ENCODE measurements at places on chromosomes 5 and 9.

GRCh38 chr5:163894645-163895044 lies 389.2 kb downstream of the MAT2B start:
- no peak for DNase-seq

DNA sequence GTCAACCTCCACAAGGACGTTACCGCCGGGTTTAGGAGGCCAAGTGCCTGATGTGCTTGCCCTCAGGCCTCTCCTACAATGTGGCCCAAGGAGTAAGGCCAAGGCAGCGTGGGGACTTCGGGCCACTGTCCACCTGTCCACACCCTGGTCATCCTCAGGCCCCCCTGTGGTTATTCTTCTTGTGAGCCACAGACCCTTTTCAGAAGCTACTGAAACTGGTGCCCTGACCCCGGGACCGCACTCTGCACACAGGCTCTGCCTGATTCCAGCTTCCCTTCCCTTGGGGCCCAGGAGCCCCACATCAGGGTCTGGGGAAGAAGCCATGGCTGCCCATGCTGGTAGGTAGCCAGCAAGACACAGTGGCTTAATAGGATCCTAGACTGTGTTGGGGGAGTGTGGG lies 128.8 kb downstream of the OLFM1 start:
- no peak for DNase-seq

DNA sequence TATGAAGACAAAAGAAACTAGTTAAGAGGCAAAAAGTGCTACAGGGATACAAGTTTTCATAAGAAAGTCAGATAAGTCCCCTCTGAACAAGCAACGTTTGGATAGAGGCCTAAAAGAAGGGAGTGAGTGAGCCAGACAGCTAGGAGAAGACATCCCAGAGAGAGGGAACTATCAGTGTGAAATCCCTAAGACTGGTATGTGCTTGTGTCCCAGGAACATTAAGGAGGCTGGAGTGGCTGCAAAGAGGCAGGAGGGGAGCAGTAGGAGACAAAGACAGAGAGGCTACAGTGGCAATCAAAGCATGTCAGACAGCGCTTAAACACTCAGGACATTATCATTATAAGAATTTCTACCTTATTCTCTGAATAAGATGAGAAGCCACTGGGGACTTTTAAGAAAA lies 139.1 kb upstream of the STK32A start:
- no peak for DNase-seq

DNA sequence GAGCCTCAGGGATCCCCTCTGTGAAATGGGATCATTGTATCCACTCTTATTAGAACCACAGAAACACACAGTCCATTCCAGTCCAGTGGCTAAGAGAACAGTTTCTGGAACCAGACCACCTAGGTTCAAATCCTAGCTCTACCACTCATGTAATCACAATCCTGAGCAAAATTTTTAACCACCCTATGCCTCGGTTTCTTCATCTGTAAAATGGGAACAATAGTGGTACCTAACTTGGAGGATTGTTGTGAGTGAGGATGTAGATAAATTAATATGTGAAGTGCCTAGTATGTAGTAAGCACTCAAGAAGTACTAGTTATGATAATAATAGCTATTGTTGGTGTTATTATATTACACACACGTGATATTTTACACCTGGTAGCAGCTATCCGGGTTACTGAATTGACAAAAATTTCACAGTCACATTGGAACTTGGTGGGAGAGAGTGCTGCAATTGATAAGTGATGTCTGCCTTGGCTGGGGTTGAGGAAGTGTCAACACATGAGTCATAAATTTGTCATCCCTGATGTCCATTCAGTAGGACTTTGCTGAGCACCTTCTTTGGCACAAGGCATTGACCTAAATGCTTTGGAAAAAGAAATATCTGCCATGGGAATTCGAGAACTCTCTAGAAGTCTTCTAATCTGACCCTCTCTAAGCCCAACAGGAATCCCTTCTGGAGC lies 68.4 kb downstream of the COL27A1 start:
- DNase-seq, result no peak

- DNase-seq, result no peak
Measured at GRCh38 chr9:99347568-99347967, 125.5 kb downstream of the SEC61B start.

GRCh38 chr9:134666208-134666607 lies 24.6 kb downstream of the COL5A1 start:
- DNase-seq, result no peak

- no peak for DNase-seq
Measured at GRCh38 chr9:131743501-131743900, 3.6 kb upstream of the RAPGEF1 start.

DNA sequence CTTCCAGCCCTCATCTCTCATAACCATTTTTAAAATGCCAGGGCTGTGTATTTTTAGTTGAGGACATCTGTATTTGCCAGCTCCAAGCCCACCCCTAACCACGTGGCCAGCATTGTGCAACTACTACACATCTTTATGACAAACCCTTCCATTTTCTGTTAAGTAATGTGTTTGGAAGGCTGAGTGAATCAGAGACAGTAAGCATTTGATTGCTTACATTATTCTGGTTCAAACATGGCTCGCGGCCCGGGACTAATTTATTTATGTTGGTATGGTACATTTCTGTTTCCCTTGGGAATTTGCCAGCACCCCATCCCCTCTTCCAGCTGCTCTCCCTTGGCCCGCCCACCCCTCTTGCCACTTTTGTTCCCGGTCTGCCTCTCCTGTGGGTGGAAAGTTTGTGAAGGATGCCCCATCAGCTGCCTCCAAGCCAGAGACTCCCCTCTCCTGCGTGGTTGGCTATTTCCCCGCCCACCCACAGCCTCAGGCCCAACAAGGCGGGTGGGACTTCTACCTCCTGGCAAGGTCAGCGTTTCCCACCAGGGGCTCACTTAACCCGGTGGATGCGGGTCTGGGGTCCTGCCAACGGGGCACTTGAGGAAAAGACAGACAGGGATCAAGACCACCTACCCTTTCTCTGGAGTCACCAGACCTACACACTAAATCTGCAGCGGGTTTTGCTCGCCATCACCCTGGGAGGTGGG lies 162.2 kb downstream of the HSD17B3 start:
- no peak for DNase-seq

DNA sequence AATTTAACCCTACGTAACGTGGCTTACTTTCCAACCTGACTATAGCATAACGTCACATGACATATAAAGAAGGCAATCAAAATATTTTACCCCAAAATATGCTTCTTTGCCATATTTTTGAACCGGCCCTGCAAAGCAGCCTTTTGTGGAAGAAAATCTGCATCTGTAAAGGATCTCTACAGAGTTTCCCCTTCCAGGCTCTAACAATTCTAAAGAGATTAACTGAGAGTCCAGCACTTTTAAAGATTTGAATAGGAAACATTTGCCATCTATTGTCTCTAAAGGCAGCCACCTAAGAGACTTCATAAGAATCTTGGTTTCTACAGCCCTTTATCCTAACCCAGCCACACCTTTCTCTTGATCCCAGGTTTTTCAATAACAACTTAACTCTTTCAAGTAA lies 22.7 kb downstream of the AP3B1 start:
- DNase-seq, result no peak

- DNase-seq, result no peak
Measured at GRCh38 chr5:78756858-78757257, 108.3 kb upstream of the LHFPL2 start.

- DNase-seq, result no peak
Measured at GRCh38 chr5:16579142-16579847, 37.5 kb downstream of the RETREG1 start.

- DNase-seq, result no peak
Measured at GRCh38 chr9:113911850-113912557, 35.9 kb downstream of the ZNF618 start.

DNA sequence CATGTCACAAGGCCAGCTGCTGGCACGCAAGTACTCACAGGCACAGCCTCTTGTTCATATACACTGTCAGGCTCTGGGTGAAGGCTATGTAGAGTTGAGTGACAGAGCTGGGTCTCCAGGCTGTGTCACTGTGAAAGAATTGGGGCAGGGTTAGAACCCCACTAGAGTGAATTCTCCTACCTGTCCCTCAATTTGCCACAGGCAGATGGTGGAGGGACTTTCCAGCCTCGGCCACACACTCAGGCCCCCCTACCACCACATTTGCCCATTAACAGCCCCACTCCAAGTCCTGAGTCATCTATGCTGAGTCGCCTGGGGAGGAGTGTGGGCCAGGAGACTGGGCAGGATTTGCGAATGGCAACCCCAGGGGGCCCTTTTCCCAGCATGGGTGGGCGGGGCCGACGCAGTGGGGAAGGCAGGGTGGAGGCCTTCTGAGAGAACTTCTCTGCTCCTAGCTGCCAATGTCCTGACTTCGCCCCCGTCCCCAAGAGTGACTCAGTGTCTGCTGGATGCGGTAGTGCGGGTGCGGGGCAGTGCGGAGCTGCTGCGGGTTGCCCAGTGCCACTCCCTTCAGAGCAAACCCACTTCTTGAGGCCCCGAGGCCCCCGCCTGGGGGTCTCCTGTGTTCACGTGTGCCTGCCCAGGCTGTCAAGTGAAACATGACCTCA lies 50.3 kb upstream of the PSD2 start:
- peak; percentile 35 for DNase-seq

GRCh38 chr9:4686112-4686511 lies 6.7 kb downstream of the CDC37L1 start:
- no peak for DNase-seq

GRCh38 chr5:54722846-54723433 lies 205.4 kb downstream of the SNX18 start:
- DNase-seq, result no peak

DNA sequence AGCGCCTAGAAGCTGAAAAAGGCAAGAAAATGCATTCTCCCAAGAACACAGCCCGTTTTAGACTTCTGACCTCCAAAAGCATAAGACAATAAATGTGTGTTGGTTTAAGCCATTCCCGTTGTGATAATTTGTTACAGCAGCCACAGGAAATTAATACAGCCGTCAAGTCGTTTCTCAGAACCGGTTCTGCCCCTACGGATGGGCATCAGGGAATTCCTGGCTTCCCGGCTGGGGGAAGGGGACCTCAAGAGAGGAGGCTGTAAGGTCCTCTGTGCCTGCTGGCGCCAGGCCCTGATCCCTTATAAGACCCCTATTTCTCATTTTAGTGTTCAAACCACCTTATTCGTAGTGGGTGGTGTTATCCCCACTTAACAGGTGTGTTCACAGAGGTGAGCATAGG lies 50.6 kb upstream of the RPL26L1 start:
- DNase-seq, result no peak

DNA sequence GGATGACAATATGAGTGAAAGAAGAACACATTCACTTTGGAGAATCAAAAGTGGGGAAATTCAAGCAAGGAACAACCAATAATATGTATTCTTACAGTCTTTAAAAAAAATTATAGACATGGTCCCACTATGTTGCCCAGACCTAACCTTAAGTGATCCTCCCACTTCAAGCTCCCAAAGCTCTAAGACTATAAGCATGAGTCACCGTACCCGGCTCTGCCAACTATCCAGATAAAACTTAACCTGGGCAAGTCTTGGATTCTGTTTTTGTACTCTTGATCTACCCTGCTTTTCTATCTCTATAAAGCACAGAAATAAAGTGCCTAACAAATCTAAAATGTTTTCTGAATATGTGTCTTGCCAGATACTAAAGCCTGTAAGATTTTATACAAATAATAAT lies 30.9 kb downstream of the CEMIP2 start:
- DNase-seq, result no peak

DNA sequence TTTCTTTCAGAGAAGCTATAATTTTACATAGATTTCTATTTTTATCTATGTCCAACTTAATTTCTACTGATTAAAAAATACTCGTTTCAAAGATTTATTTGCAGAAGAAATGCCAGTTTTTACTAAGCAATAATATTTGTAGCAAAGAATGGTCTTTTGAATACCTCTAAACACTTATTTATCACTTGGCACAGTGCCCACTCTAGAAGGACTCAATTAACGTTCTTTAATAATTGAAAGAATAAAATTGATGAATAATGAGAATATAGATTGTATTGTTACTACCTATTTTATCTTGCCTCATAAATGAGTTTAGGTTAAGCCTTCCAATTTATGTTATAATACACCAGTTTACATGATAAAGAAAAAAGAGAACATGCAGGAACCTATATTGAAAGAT lies 889.7 kb upstream of the CDH9 start:
- no peak for DNase-seq

DNA sequence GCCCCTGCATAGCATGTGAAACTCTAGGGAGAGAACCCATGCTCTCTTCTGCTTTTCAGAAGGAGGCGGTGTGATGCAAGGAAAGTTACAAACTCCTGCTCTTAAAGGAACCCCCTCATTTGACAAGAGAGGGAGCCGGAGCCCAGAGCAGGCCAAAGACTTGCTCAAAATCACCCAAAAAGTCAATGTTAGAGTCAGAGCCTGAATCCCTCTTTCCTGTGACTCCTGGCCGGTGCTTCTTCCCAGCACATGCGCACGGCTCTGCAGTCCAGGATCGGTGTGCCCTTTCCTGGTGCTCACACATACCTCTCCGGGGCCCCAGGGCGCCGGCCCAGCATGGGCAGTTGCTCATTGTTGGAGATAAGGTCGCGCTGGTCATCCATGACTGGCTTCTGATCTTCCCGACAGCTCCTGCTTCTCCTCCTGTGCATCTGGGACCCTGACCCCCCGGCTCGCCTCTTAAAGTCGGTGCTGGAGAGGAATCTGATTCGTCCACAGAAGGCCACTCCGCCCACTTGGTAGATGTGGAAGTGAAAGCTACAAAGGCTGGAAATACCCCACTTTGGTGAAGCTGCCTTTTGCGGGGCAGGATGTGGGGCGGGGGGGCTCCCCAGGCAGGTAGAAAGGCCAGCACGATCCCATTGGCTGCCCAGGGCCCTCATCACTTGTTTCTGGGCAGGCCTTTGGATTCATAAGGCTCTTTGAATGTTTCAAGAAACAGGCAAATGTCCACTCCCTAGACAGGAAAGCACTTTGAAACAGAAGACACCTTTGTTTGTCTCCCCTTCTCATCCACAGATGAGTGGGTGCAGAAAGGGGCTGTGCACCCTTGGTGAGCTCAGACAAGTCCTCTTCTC lies at the start of gene CD74:
TSS of gene CD74 (minus strand) at position 592 of the 857 bp plus-strand sequence. CDS start at position 431, 161 bp downstream.
- peak; percentile 79 for DNase-seq

DNA sequence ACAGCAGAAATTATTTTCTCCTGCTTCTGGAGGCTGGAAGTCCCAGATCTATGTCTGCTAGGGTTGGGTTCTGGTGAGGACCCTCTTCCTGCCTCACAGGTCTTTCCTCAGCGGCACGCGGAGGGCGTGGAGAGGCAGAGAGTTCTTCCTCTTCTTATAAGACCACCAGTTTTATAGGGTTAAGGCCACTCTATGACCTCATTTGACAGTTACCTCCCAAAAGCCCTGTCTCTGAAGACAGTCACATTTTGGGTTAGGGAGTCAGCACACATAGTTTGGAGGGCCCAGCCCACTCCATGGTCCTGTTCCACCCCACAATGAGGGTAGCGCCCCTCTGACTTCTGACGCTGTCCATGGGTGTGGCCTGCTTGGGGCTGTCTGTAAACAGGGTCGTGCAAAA lies 46.7 kb downstream of the TRIP13 start:
- no peak for DNase-seq

GRCh38 chr9:107740088-107740980 lies 250.8 kb upstream of the KLF4 start:
- DNase-seq, result no peak

DNA sequence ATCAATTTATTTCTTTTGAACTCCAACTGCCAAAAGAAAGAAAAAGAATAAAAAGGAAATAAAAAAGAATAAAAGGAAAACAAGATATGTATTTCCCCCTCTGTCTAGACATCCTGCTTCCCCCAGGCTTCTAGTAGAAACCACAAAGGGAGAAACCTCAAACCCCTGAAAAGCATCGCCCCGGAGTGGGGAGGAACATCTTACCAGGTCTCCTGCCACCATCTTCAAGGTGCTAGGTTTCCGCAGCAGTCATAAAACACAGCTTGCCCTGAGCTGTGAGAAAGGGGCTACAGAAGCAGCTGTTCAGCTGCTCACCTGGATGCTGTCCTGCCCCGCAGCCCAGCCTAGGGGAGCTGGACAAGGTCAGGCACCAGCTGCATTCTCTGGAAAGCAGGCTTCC lies 487.7 kb downstream of the GADD45G start:
- DNase-seq, result no peak

GRCh38 chr9:78557540-78557939 lies 260.6 kb downstream of the PSAT1 start:
- no peak for DNase-seq

Measured in stimulated activated CD4-positive, alpha-beta T cell treated with anti-CD3 and anti-CD28 coated beads, TNF-alpha, amount 100 ng/mL, for 24 hours (primary cell).